ENCODE measurements at places on chromosomes 1 and 21.
A peak's percentile ranks its signal among the peaks of the same experiment; 100 is the strongest.

- no peaks in the 10 kb centered on the region for H3K27me3 ChIP-seq
- H3K4me1 ChIP-seq, result no peaks in the 10 kb centered on the region
- peaks cover 2% of the 10 kb centered on the region for H3K36me3 ChIP-seq
- no peak overlapping the region for H3K27ac ChIP-seq
- DNase-seq, result no peak
- H3K4me3 ChIP-seq, result no peak overlapping the region
These were observed 32.5 kb upstream of the SLC44A5 start for GRCh38 chr1:75643460-75643859.

DNA sequence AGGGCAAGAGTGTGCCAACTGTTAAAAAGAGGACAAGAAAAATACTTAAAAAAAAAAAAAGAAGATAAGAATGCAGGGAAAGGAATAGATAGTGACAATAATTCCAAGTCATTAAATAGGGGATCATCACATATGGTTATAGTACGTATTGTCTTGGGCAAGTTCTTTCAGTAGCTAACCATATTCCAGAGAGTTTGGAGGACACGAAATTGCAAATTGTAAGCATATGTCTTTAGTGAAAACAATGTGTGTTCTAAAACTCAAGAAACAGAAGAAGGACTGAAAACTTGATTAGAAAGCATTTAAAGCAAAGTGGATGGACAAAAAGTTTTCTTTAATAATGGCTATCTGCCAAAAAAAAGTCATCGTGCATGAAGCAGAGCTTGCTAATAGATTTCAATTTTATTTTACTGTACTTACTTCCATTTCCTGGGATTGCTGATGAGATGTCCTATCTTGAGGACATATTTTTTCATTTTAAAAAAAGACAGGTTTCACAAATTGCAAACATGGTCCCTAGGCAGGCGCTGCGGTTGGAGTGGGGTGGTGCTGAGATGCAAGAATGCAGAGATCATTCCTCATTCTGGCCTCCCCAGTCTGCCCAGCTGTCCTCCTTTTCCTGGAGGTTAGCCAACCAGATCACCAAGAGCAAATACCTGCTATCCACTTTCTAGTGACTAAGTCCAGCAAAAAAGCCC lies 11.9 kb downstream of the TSPAN2 start:
- H3K27me3 ChIP-seq, result peaks cover 8% of the 10 kb centered on the region
- H3K4me1 ChIP-seq, result no peaks in the 10 kb centered on the region
- DNase-seq, result no peak
- no peaks in the 10 kb centered on the region for H3K36me3 ChIP-seq

GRCh38 chr1:199064971-199065370 lies 426.1 kb downstream of the PTPRC start:
- H3K4me1 ChIP-seq, result no peaks in the 10 kb centered on the region
- H3K36me3 ChIP-seq, result no peaks in the 10 kb centered on the region
- DNase-seq, result no peak

- peaks cover 4% of the 10 kb centered on the region for H3K27me3 ChIP-seq
- H3K27ac ChIP-seq, result no peak overlapping the region
- H3K4me3 ChIP-seq, result no peak overlapping the region
These were observed 14.1 kb downstream of the MYOCOS start for GRCh38 chr1:171636141-171636540.

DNA sequence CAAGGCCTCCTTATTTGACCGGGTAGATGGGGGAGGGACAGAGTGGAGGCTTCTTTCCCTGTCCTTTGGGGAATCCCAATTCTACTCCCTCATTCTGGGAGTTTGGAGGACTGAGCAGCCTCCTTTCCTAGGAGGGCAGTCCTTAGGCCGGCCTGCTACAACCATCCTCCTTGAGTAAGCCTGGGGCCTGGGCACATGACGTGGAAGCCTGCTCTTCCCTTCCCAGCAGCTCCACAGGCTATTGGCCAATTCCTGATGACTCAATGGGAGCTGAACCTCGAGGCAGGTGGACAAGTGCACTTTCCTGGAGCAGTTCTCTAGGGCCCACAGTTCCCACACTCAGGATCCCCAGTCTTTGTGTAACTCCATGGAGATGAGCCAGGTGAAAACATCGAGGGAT lies 3.1 kb downstream of the KCNA10 start:
- H3K4me3 ChIP-seq, result no peak overlapping the region
- H3K27me3 ChIP-seq, result peaks cover 7% of the 10 kb centered on the region
- no peaks in the 10 kb centered on the region for H3K4me1 ChIP-seq
- DNase-seq, result no peak
- no peaks in the 10 kb centered on the region for H3K36me3 ChIP-seq
- no peak overlapping the region for H3K27ac ChIP-seq

DNA sequence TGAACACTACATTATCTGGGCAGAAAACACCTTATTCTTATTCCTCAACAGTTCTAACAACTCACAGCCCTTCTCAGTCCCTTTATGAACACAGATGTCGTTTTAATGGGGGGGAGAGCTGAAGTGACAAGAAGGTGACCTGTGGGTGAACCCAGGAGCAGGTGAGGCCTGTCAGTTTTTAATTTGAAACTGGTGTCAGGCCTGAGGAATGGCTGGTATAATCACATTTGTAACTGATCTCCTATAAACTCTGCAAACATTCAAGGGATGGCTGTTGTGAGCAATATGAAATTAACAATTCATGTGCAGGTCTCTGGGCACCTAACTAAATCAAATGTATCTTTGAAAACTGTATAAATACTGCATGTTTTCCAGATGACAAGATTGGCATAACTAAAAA lies 362.1 kb upstream of the NR5A2 start:
- no peaks in the 10 kb centered on the region for H3K36me3 ChIP-seq
- H3K27me3 ChIP-seq, result peaks cover 6% of the 10 kb centered on the region
- no peak for DNase-seq
- no peaks in the 10 kb centered on the region for H3K4me1 ChIP-seq
- no peak overlapping the region for H3K4me3 ChIP-seq

DNA sequence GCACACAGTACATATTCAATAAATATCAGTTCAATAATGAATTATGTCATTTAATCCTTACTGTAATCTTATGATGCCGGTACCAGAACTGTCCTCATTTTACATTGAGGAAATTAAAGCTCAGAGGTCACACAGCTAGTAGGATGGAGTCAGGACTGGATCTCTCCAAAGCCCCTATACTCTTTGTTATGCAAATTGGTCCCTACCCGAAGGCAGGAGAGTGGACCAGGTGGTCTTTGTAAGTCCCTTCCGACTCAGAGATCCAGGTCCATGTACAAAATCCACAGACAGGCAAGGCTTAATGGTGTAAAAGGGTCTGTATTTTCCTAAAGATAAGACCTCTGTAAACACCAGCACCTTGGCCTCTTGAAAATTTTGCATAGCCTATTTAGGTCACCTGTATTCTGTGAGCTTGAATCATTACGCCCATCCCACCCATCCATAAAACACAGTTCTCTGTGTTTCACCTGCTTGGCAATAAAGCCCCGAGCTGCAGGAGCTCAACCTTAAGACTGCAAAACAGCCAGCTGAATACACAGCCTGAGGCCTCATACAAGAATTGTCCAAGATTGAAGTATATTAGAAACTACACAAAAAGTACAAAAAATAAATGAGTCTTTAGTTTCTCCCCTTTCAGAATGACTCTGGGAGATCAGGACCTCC lies 41.7 kb downstream of the PLXNA2 start:
- DNase-seq, result no peak
- H3K27me3 ChIP-seq, result peaks cover under 1% of the 10 kb centered on the region
- no peak overlapping the region for H3K4me3 ChIP-seq
- H3K36me3 ChIP-seq, result no peaks in the 10 kb centered on the region

DNA sequence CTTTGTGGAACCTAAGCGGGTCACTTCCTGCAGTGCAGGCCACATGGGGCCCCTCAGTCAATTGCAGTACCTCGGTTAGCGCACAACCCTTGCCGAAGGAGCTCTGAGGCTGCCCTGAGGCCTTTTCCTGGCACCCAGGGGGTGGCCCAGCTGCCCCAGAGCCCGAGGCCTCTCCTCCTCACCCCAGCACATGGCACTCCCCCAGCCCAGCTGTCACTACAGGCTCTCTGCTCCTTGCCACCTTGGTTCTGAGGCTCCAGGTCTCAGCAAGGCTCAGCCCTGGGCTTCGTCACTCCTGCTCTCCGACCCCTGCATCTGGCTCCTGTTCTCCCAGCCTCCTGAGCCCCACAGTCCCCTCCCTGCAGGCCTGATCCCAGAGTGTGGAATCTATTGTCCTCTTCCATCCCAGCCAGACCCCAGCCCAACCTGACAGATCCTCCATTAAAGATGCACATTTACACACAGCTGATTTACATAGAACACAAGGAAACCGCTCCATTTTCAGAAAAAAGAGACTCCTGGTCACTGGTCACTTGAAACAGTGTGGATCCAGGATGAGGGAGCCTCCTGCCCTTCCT lies 192.8 kb upstream of the POU3F1 start:
- H3K27me3 ChIP-seq, result peaks cover 8% of the 10 kb centered on the region
- DNase-seq, result no peak
- no peak overlapping the region for H3K27ac ChIP-seq
- H3K36me3 ChIP-seq, result no peaks in the 10 kb centered on the region

- no peaks in the 10 kb centered on the region for H3K27me3 ChIP-seq
- DNase-seq, result no peak
- H3K27ac ChIP-seq, result peak overlapping the region; percentile 100
- peaks cover 11% of the 10 kb centered on the region for H3K36me3 ChIP-seq
These were observed 1.2 kb downstream of the GART start for GRCh38 chr21:33540711-33541104.

DNA sequence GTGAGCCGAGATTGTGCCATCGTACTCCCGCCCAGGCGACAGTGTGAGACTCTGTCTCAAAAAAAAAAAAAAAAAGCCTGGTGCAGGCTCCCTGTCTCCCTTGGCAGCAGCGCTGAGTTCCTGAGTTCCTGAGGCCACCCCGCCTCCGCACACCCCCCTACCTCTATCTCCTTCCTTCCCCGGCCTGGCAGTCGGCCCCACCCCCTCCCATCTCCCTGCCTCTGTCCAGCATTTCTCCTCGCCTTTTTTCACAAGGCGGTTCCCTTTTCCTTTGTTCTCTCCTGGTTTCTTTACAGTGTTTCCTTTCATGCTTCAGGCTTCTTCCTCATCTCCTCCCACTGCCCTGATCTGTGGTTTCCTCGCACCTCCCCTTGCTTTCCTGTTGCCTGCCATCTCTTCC lies 2.7 kb downstream of the RORC start:
- no peak overlapping the region for H3K4me3 ChIP-seq
- H3K4me1 ChIP-seq, result peaks cover 10% of the 10 kb centered on the region
- no peaks in the 10 kb centered on the region for H3K36me3 ChIP-seq

Data from memory B cell (primary cell).